Epithelial cell of prostate (primary cell): ENCODE measurements at places on chromosomes 6 and 20.

- no peak for DNase-seq
These were observed 123.1 kb downstream of the OLIG3 start for GRCh38 chr6:137370871-137371633.

- DNase-seq, result peak; percentile 96
These were observed 19.2 kb downstream of the JAG1 start for GRCh38 chr20:10654630-10655029.

GRCh38 chr6:17334265-17334664 lies 53.1 kb downstream of the RBM24 start:
- no peak for DNase-seq

DNA sequence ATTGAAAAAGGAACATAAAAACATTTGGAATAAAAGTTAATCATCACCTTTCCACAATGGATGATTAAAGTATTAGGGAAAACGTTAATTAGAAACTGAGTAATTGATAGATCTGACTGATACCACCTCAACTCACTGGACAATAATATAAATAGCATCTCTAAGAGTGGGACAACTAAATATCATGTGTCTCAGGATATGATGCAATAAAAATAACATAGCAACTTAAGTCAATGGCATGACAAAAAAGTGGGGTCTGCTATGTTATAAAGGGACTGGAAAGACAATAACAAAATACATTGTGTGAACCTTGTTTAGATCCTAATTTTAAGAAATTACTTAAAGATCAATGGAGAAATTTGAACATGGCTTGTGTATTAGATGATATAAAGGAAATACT lies 10.3 kb downstream of the OR12D1 start:
- no peak for DNase-seq

GRCh38 chr20:59515013-59515905 lies 89.1 kb upstream of the PHACTR3 start:
- DNase-seq, result no peak

DNA sequence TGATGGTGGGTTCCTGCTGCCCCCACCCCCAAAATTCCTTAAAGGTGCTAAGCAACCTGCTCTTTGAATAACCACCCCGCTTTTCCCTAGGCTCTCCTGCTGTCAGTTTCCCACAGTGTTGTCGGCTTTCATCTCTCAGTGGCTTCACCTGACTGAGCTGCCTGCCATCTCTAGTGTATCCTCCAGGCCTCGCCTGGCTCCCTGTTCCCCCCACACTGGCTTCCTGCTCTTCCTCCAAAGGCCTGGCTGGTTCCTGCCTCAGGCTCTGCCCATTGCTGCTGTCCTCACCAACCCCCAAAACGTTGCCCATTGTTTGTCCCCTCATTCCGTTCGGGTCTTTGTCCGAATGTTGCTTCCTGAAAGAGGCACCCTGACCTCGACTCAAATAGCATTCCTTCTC lies 93.8 kb upstream of the POPDC3 start:
- no peak for DNase-seq

GRCh38 chr6:37698264-37699137 lies 818 bp upstream of the MDGA1 start:
- DNase-seq, result no peak

GRCh38 chr20:23235173-23236027 lies 115.2 kb upstream of the NXT1 start:
- peak; percentile 8 for DNase-seq

- no peak for DNase-seq
These were observed 740.4 kb upstream of the FLRT3 start for GRCh38 chr20:15077733-15078250.

DNA sequence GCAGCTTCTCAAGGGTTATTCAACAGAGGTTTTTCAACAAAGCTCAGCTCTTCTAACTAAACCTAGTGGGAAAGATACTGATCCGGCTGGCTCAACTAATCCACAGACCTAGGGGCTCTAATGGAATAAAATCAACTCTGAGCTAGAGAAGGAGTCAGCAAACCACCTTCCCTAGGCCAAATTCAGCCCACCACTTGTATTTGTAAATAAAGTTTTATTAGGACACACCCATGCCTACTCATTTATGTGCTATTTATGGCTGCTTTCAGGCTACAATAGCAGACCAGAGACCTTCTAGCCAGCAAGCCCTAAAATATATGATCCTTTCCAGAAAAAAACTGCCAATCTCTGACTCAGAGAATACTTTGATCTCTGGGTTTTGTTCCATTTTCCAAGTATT lies 6.0 kb upstream of the RAB22A start:
- DNase-seq, result no peak

DNA sequence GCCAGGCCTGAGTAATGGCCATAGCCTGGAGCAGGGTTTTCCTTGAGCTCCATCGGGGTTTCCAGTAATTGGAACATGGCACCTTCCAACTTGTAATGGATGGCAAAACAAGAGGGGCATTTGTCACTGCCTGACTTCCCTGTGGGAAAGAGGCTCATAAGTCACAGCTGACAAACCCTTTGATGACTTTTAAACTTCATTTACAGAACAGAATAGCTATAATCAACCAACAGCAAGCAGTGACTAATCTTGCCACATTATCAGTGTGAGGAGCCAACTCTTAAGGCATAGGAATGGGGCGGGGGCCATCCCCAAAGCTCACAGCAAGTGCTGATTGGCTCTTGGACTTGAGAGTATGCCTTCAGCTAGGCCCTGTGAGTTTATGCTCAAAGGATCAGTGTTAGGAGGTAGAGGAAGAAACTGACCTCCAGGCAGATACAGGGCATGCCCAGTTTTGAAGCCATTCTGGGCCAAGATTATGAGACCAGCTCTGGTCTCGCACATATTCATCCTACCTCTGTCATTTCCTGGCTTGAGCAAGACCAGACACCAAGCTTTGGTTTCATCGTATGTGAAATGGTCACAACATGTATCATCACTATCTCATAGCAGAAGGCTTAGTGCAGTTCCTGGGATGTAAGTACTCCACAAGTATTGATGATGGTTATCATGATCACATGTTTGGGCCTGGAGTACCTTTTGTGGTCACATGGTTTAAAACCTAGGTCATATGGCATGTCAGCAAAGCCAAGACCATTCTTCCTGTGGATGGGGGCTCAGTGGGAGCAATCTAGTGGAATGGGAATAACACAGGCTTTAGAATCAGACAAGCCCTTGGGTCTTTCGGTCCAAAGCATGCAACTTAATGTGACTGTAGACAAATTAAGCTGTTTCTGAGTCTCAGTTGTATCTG lies 49.2 kb downstream of the EIF2S2 start:
- peak; percentile 57 for DNase-seq

GRCh38 chr6:117495869-117496268 lies 13.4 kb downstream of the DCBLD1 start:
- DNase-seq, result no peak

DNA sequence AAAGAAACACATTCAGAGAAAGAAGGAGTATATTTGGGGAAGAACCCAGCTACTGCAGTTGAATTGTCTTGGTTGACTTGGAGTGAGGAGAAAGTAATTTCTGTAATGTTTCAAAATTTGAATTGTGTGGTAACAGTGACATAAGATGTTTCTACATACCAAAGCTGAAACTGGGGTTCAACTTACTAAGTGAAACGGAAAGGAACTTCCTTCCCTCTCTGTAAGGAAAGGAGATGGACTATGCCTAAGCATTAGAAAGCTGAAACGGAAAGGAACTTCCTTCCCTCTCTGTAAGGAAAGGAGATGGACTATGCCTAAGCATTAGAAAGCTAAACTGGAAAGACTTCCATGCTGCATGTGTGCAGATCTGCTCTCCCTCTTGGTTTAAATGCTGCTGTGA lies 46.0 kb downstream of the HUS1B start:
- DNase-seq, result no peak

DNA sequence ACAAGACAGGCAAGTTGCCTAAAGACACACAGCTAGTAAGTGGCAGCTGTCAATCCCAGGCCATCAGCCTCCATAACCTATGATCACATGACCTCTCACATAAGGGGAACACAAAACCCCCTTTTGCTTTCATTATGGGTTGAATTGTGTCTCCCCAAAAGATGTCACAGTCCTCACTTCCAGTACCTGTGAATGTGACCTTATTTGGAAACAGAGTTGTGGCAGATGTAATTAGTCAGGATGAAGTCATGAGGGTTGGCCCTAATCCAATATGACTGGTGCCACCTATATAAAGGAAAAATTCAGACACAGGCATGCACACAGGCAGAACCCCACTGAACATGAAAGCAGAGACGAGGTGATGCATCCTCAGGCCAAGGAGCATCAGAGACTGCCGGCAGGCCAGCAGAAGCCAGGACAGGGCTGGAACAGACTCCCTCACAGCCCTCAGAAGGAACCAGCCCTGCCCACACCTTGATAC lies 33.6 kb downstream of the GFOD1 start:
- peak; percentile 76 for DNase-seq

DNA sequence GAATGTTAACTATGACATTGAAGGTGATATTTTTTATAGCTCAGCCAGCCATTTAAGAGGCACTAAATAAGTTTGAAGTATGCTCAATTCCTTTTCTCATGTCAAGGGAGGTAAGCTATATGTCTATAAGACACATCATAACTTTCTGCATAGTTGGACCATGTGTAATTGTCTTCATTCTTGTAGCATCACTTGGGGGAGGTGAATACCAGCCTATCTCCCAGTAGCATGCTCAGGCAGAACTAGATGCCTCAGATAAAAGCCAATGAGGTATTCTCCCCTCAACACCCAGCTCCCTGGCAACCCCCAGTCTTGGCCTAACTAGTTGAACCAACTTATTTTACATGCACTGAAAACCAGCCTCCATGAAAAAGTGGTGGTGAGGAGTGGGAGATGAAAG lies 158.3 kb upstream of the JAG1 start:
- DNase-seq, result peak; percentile 37

DNA sequence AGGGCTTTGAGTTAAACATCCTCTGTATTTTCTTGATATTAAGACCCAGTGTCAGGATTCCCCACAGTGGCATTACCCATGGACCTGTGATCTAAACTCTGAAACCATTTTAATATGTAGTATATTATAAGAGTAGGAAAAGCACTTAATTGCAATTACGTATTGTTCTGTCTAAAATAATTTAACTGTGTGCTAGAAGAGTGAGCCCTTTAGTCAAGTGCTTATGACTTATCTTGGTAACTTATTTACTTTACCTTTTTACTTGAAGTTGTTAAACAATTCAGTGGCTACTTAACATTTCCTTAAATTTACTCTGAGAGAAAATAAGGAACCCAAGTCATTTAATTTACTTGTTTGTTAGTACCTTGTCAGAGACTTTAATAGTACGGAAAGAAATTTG lies 173.6 kb downstream of the CDKAL1 start:
- DNase-seq, result no peak

GRCh38 chr6:54700158-54700557 lies 146.4 kb upstream of the FAM83B start:
- DNase-seq, result peak; percentile 14

DNA sequence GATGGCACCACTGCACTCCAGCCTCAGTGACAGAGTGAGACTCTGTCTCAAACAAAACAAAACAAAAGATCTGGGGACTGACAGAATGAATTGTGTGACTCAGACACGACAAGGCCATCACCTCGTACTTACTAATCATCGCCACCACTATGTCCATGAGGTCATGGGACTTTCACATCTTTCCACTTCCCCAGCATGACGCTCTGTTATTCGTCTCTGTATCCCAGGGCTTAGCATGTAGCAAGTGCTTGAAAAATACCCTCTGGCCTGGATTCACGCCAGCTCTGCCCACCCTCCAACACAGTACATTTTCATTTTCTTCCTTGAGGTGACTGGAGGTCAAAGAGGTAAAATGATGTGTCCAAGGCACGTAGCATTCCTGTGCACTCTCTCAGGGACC lies 27.8 kb downstream of the FGD2 start:
- DNase-seq, result no peak

GRCh38 chr6:32192608-32193039 lies at the start of gene GPSM3:
GPSM3 (minus strand) TSS chr6:32192643; CDS start chr6:32192513, 130 bp downstream.
- DNase-seq, result no peak

DNA sequence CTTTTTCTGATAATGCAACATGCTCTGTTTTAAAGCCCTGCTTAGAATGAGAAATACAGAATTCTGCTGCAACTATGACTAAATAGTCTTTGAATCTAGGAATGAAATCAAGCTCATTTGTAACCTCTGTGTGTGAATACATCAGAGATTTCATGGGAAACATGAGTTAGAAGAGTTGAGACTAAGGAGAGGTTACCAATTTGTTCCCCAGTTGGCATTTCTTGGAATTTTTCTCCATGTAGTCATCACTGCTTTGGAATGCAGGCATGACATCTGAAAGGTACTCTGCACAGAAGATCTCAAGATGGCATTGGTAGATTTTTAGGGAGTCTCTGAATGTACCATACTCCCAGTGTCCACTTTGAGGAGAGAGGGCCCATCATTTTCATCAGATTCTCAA lies 237.2 kb downstream of the TFAP2A start:
- no peak for DNase-seq

DNA sequence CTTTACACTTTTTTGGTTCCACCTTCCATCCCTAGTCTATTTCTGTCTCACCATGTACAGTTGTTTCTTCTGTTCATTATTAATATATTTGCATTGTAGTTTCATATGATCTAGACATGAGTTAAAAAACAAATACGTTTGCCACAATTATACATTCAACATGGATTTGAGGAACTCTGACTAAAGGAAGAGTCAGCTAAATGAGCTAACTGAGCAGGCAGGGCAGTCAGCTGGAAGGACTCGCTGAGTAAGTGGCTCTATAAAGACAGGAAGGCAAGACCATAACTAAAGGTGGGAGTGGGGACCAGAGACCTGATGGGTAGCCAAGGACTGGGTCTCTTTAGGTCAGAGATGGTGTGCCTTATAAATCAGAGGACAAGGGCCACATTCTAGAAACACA lies 26.3 kb downstream of the TMX4 start:
- DNase-seq, result no peak

- no peak for DNase-seq
These were observed 954.0 kb upstream of the MAN1A1 start for GRCh38 chr6:120303527-120303926.

DNA sequence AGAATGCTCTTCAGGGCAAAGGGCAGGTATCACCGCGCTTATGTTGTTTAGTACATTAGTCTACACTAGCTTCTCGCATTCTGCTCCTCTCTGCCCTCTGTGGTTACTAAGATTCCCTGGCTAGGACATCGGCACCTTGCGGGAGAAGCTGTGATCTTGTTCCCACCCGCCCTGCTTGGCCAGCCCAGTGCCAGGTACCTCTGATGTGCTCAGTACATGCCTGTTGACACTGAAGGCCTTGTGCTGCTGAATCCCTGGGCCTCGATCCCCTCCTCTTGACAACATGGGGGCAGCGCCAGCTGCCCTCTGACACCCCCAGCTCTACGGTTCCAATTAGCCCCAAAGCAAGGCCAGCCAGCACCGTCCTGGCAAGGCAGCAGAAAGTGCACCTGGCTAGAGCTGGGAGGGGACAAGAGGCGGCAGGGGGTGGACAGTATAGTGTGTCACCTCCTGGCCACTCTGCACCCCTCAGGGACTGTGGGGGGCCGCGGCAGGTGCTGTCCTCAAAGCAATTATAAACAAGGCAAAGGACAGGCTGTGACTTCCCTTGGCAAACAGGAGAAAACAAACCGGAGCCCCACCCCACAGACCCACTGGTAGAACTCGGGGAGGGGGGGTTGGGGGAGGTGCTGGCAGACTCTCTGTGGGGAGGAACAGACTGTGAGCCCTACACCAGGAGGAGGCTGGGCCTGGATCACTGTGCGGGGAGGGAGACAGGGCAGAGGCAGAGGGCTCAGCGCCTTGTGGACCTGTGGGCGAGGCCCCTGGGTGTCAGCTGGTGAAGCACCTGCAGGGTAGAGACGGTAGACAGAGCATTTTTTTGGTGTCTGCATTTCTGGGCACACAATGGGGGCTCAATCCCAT lies 7.1 kb downstream of the TFEB start:
- DNase-seq, result no peak
